ENCODE measurements at places on chromosomes 4 and X.

DNA sequence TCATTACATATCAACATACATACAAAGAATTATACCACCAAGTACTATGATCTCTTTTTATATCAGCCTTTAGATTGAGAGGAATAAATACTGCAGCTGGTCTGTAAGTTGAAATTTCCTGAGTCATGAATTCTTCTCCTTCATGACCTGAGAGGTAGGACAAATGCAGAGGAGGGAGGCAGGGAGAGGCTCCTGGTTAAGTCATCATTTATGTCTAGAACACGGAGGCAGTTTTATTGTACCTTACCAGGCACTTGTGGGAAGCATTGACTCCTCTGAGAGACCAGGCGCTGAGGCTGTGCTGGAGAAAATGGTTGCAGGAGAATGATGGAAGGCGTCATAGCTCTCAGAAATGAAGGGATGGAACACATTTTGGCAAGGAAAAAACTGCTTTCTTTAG, 12.5 kb upstream of the CASK start:
- DNase-seq = no peak

- DNase-seq = no peak
Observed at GRCh38 chr4:108449129-108449528, 171.2 kb upstream of the RPL34 start.

- no peak for DNase-seq
Observed at GRCh38 chrX:48902135-48902534, 4.4 kb downstream of the PQBP1 start.

- no peak for DNase-seq
Observed at GRCh38 chr4:147777456-147778091, 45.7 kb downstream of the ARHGAP10 start.

- DNase-seq = no peak
Observed at GRCh38 chr4:13176741-13177142, 307.4 kb downstream of the RAB28 start.

- DNase-seq = no peak
Observed at GRCh38 chr4:15402974-15403373, 24.9 kb upstream of the C1QTNF7 start.

DNA sequence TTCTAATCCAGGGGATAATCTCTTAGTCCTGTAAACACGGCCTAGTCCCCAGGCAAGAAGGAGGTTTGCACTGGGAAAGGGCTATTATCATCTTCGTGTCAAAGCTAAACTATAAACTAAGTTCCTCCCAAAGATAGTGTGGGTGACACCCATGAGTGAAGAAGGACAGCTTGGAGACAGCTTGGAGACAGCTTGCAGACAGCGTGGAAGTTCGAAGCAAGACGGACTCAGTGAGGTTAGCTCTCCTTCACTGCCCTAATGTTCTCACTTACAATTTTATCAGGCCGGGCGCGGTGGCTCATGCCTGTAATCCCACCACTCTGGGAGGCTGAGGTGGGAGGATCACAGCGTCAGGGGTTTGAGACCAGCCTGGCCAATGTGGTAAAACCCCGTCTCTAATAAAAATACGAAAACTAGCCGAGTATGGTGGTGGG, 19.2 kb upstream of the PLCXD1 start:
- no peak for DNase-seq

GRCh38 chr4:183610033-183610432, 49.0 kb downstream of the RWDD4 start:
- DNase-seq = no peak

- no peak for DNase-seq
Observed at GRCh38 chr4:19486400-19486799, 765.3 kb upstream of the SLIT2 start.

DNA sequence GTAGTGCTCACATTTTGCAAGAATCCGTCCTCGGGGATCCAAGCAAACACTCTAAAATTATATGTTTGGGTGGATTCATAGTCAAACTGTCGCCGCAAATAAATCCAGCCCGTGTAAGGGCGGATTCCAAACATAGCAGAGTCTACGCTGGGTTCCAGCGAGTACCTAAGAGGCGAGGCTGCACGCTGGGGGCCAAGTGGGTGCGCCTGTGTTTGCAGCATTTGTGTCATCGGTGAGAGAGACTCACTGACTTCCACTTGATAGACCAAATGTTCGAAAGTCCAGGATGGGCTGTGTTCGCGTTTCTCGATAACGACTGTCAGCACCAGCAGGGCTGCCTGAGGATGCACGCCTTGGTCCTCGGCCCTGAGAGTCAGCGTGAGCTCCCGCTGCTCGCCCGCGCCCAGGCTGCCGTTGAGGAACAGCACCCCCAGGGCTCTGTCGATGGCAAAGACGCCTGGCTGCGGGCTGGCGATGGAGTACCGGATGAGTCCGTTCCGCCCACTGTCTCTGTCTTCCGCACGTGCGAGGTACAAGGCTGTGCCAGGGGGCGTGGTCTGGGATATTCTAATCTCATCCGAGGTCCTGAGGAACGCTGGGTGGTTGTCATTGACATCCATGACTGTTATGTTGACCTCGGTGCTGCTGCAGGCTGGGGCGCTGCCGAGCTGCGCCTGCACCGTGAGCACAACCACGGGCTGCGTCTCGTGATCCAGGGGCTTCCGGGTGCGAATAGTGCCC, 158.7 kb downstream of the DCHS2 start:
- peak; percentile 29 for DNase-seq

DNA sequence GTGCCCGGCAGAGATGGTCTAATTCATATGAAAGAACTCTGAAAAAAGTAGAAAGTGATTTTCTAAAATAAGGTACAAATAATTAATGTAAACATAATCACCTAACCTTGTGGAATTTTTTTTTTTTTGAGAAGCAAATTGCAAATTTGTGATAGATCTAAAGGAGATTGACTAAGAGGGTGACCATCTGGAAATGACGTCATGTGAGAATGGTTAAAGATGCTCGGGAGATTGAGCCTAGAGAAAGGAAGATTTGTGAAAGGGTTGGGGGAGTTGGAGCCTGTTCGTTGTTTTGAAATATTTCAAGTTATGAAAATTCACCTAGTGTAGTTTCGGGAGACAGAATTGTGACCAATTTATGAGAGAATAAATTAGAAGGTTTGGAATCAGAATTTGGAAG, 115.7 kb upstream of the ANK2 start:
- DNase-seq = no peak

GRCh38 chrX:25049971-25050370, 34.2 kb upstream of the ARX start:
- DNase-seq = no peak

GRCh38 chr4:172344308-172344938, 531.2 kb downstream of the GALNTL6 start:
- DNase-seq = no peak

GRCh38 chrX:526295-527224, 104.0 kb upstream of the SHOX start:
- no peak for DNase-seq

- DNase-seq = no peak
Observed at GRCh38 chrX:97820170-97820569, 936.5 kb downstream of the RPA4 start.

- peak; percentile 10 for DNase-seq
Observed at GRCh38 chr4:48341776-48342605, 662 bp downstream of the SLAIN2 start.

DNA sequence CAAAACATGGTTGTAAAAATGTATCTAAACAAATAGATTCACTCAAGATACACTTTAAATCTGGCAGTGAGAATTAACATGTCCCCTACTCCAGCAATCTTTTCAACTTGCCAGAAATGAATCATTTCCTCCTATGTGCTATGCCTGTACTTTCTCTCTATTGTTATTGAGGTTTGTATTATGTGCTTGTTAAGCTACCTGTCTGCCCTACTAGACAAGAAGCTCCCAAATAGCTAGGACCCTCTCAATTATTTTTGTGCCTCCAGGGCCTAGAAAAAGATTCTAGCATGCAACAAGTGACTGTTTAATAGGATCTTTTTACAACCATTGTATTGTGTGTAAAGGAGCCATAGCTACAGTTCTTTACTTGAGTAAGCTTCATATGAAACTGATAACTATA, 3.5 kb upstream of the SAP30 start:
- DNase-seq = no peak

DNA sequence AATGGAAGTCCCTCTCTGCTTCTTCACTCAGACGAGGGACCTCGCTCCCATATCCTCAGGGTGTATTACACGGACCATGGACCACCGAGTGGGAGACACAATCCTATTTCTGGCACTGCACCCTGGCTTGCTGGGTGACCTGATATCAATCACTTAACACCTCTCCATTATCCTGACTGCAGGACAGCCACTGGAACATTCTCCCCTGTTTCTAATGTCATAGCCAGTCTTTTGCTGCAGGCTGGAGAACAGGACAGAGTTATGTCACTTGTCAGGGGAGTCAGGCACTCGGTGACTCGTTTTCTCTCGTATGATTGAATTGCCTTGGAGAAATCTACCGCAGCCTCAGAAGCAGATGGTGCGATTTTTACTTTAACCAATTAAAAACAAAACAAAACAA, 219.1 kb upstream of the IGFBP7 start:
- DNase-seq = no peak

DNA sequence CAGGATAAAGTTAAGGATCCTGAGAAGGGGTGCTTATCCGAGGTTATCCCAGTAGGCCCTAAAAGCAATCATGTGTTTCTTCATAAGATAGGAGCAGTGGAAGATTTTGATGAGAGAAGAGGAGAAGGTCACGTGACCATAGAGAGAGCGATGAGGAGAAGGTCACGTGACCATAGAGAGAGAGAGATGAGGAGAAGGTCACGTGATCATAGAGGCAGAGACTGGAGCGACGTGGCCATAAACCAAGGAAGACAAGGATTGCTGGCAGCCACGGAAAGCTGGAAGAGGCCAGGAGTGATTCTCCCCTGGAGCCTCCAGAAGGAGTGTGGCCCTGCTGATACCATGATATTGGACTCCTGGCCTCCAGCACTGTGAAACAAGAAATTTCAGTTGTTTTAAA, 38.4 kb upstream of the ZNF518B start:
- DNase-seq = no peak

DNA sequence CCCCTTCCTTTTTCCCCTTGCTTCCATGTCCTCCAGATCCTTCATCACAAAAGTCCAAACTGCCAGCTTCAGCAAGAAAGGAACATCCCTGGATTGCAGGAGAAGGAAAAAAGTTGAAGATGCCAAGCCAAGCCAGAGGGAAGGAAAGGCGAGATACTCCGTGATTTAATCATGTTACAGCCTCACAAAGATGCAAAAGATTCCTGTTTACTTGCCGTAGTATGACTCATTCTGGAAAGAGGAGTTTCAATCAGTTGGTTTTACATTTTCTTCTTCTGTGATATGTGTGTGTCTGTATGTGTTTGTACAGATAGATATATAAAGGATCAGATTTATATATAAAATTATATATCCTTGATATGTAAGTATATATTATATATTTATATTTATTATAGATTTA, 69.3 kb downstream of the BTC start:
- no peak for DNase-seq

DNA sequence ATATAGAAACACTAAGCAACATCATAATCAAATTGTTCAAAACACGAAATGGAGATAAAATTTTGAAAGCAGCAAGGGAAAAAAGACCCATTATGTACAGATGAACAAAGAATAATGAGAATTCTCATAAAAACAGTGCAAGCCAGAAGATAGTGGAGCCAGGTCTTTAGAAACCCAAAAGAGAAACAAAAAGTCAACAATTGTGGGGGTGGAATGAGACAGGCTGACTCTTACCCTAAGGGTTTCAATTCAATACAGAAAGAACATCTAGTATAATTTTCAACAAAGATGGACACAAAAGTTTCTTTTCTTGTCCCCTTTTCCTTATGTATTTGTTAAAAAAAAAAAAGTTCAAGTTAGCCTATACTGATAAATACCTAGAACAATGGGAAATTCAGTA, 34.0 kb upstream of the MAGEB2 start:
- no peak for DNase-seq

- no peak for DNase-seq
Observed at GRCh38 chr4:11455201-11455835, 26.6 kb upstream of the HS3ST1 start.

DNA sequence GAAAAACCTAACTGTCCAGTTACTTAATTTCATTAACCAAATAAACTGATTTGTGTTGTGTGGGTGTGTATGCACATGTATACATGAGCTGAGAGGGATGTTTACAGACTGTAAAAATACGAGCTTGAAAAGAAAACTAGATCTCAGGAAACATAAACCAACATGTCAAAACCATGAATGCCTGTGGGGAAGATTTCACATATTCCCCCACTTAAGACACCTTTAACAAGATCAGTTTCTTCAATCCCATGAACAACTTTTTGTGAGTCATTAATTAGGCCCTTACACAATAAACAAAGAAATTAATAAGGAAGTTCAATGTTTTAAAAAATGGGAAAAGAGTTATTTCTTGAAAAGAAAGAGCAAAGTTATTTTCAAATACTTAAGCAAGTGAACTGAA, 170.8 kb downstream of the ZNF674 start:
- DNase-seq = no peak

- no peak for DNase-seq
Observed at GRCh38 chrX:153055871-153056749, at the start of gene PNMA3. TSS of gene PNMA3 (plus strand) at chrX:153056470. CDS start at chrX:153057056, 586 bp downstream.

- DNase-seq = no peak
Observed at GRCh38 chr4:13445841-13446790, 38.0 kb downstream of the RAB28 start.

DNA sequence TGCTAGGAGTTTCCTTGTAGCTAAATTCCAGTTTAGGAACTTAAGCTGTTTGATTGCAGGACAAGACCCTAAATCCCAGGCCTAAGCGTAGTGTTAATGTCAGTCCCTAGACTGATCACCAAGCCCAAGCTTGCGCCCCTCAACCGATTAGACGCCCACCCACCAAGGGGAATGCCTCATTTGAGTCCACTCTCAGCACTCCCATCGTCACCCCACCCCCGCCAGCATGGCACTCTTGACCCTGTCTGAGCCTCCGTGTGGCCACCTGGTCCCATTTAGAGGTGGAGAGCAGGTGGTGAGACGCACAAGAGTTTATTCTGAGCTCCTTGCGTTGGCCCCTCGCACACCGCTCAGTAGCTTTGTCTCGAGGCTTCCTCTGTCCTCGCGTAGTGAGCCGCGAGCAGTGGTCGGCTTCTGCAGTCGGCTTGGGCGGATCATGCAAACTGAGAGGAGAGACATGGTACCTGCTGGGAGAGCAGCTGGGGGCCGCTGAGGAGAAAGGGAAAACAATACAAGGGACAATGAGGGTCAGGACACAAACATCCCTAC, 48.5 kb upstream of the ZNF157 start:
- DNase-seq = no peak

- no peak for DNase-seq
Observed at GRCh38 chr4:16116493-16116990, 32.7 kb upstream of the PROM1 start.

GRCh38 chr4:184273166-184274147, 55.8 kb upstream of the ENPP6 start:
- DNase-seq = no peak

DNA sequence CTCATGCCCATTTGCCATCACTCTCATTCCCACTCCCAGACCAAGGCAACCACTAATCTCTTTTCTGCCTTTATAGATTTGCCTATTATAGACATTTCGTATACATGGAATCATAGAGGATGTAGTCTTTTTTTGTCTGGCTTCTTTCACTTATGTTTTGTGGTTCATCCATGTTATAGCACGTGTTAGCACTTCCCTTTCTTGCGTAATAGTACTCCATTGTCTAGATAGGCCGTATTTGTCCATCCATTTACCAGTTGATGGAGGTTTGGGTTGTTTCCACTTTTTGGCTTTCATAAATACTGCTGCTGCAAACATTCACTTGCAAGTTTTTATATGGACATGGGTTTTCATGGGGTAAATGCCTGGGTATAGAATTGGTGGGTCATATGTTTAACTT, 48.4 kb downstream of the KIF4A start:
- no peak for DNase-seq

- no peak for DNase-seq
Observed at GRCh38 chr4:85919200-85919887, 440.5 kb downstream of the MAPK10 start.
